Progenitor cell of endocrine pancreas (in vitro differentiated cells): ENCODE measurements at places on chromosomes 3 and 15. TPM values are rescaled to one million over a fixed set of nuclear protein-coding genes. Genes with fewer than 3 reads are reported as not detected.

GRCh38 chr15:94235041-94235440, 3.7 kb downstream of the MCTP2 start:
- no peak for DNase-seq

Gene MUC4
- total RNA-seq, result 0.44 and 0.60 TPM in 2 replicates

- DNase-seq, result no peak
Observed at GRCh38 chr15:92803852-92804609, 96.1 kb upstream of the CHD2 start.

DNA sequence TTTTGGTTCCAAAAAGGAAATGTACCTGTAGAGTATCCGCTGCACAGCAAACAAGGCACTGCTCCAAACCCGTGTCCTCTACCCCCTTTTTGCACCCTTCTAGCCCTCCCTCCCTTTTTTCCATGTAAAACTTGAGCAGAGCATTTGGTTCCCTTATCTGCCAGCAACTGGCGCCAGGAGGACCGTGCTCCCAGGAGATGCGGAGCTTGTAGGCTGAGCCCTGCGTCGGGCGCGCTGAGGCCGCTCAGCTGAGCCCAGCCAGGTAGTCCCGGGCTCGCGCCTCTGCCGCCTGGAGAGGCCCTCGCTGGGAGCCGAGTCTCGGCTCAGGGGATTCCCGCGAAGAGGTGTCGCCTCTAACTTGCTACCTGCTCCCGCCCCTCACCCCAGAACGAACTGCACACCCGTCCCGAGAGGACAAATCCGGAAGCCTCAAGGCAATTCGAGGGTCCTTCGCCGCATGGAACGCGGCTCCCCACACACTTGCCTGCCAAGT, 575 bp downstream of the TRPM7 start:
- DNase-seq, result peak; percentile 40

GRCh38 chr3:34533451-34533850, 735.0 kb downstream of the PDCD6IP start:
- DNase-seq, result no peak
